ENCODE measurements at places on chromosomes 13 and 19. TPM values are rescaled to one million over a fixed set of nuclear protein-coding genes. Genes with fewer than 3 reads are reported as not detected.
A peak's percentile ranks its signal among the peaks of the same experiment; 100 is the strongest.

ZNF497 gene
- total RNA-seq = 0.93 TPM

ZNF442 gene
- 2.3 TPM for total RNA-seq

PEAK3 gene
- not detected for total RNA-seq

TEKTIP1 gene
- total RNA-seq = 1.1 TPM

DNA sequence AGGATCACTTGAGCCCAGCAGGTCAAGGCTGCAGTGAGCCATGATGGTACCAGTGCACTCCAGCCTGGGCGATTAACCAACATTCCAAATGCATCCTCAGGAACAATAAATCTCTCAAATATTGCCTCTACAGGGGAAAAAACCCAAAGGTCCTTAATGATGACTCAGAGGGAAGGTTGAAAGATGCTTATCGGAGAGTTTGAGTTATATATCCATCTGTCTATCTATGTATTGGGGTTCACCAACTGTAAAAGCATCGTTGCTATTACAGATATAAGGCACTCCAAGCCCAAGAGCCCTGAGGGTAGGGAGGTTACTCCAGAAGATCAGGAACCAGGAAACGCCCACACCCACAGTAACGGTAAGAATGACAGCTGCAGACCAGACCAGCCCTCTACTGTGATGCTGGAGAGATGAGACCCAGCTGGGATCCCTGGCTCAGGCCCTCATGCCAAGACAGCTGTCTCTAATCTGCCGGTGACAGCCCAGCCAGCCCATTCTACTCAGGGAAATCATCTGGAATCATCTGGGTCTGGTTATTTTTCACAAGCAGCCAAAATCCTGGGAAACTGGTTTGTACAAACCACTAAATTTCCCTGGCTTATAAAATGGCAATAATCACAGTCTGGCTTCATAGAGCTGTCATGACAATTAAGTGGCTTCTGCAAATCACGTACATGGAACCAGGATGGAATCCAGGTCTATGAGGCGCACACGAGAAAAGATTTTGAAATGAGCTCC lies 23.8 kb downstream of the TEX101 start:
- no peak overlapping the region for H3K4me3 ChIP-seq
- no peaks in the 10 kb centered on the region for H3K36me3 ChIP-seq
- H3K27me3 ChIP-seq = no peaks in the 10 kb centered on the region
- H3K4me1 ChIP-seq = peaks cover 34% of the 10 kb centered on the region

GRCh38 chr13:96982672-96983071 lies 11.6 kb downstream of the OXGR1 start:
- H3K4me3 ChIP-seq = no peak overlapping the region
- peaks cover 4% of the 10 kb centered on the region for H3K4me1 ChIP-seq
- H3K36me3 ChIP-seq = no peaks in the 10 kb centered on the region

DNA sequence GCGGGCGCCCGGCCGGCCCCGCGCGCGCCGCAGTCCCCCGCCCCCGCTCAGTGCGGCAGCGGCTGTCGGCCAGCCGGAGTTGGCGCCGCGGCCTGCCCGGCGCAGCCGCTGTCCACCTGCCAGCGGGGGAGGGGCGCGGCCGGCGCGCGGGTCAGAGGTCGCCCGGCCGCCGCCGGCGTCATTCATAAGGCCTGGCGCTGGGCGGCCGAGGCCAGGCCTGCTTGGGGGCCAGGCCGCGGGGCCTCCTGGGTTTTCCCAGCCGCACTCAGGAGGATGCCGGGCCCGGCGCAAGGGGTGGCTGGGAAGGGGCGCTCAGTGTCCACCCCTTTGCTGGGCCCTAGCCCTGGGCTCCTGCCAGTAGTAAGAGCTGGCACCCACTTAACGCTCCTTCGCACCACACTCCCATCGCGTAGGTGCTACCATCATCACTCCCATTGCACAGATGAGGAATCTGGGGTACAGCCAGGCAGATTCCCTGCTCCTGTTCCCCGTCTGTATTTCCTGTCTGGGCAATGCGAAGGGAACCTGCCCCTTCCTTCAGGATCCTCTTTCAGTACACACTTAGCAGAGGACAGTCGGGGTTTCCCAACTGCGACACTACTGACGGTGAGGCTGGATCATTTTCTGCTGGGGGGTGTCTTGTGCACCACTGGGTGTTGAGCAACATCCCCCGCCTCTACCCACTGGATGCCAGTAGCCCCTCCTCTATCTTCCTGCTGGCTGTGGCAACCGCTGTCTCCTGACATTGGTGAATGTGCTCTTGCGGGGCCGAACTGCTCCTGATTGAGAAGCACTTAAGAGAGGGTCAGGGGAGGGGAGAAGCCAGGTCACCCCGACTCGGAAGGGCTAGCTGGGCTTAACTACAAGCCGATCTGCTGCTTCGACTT lies 846 bp upstream of the PRKACA start:
- no peaks in the 10 kb centered on the region for H3K27me3 ChIP-seq
- peak; percentile 48 for DNase-seq
- H3K27ac ChIP-seq = peak overlapping the region; percentile 76
- H3K4me3 ChIP-seq = peak overlapping the region; percentile 81
- H3K36me3 ChIP-seq = peaks cover 8% of the 10 kb centered on the region

DNA sequence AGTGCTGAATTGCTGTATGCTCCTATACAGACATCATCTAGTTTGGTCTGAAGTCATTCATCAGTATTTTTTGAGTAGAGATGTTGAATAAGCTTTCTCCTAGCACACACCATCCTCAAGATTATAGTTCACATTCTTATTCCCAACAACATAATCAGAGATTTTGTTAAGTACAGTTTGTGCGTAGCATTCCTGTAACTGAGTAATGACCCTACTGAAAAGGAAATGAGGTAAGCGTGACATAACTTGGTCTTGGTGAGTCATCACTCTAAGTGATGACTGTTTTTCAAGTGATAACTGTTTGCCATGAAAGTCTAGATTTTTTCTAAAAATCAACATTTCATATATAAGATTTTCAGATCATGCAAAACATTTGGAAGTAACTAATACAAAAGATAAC lies 18.5 kb upstream of the FAM216B start:
- H3K27me3 ChIP-seq = peaks cover 2% of the 10 kb centered on the region
- H3K36me3 ChIP-seq = no peaks in the 10 kb centered on the region
- no peak for DNase-seq
- no peak overlapping the region for H3K27ac ChIP-seq

GRCh38 chr13:28622286-28622685 lies 36.6 kb upstream of the POMP start:
- no peaks in the 10 kb centered on the region for H3K36me3 ChIP-seq
- peaks cover 7% of the 10 kb centered on the region for H3K4me1 ChIP-seq
- no peak for DNase-seq
- H3K4me3 ChIP-seq = no peak overlapping the region
- no peak overlapping the region for H3K27ac ChIP-seq
- H3K27me3 ChIP-seq = no peaks in the 10 kb centered on the region

DNA sequence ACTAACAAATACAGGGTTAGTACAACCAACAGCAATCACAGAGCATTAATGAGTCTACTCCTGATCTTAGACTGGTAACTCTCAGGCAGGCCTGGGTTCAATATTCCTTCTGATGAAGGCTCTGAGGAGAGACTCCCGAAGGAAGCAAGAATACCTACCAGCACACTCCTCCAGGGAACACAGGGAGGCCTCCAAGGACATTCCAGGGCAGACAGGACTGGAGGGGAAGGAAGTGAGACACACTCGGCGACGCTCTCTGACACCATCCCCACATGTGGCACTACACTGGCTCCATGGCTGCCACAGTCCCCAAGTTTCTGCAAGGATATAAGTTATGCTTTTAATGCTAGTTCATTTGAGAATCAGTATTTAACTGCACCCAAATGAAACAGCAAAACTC lies 20.1 kb downstream of the THSD1 start:
- H3K4me1 ChIP-seq = no peaks in the 10 kb centered on the region
- H3K4me3 ChIP-seq = no peak overlapping the region
- no peak overlapping the region for H3K27ac ChIP-seq
- no peaks in the 10 kb centered on the region for H3K36me3 ChIP-seq

Data from activated CD4-positive, alpha-beta memory T cell treated with anti-CD3 and anti-CD28 coated beads for 36 hours (primary cell).